Activated naive CD4-positive, alpha-beta T cell treated with anti-CD3 and anti-CD28 coated beads, Interleukin-2, amount 10 ng/mL, durations not matched to agents 7 days and 5 days (primary cell): ENCODE measurements at places on chromosomes 1 and 21.
A peak's percentile ranks its signal among the peaks of the same experiment; 100 is the strongest.

GRCh38 chr1:243253211-243253925 is 1.7 kb downstream of the CEP170 start:
- no peak for DNase-seq

DNA sequence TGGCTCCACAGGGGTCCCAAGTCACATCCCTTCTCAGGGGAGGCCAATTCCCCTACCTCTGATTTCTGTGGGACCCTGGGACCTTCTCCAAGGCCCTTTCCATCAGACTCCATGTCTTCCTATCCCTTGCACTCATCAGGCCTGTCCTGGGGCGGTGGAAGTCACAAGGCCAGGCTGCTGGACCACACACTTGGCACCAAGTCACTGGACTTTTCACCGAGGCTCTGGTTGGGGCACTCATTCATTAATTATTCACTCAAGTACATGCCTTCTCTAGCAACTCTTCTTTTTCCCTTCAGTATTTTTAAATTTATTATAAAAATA is 11.2 kb upstream of the FOXO6 start:
- no peak for DNase-seq

DNA sequence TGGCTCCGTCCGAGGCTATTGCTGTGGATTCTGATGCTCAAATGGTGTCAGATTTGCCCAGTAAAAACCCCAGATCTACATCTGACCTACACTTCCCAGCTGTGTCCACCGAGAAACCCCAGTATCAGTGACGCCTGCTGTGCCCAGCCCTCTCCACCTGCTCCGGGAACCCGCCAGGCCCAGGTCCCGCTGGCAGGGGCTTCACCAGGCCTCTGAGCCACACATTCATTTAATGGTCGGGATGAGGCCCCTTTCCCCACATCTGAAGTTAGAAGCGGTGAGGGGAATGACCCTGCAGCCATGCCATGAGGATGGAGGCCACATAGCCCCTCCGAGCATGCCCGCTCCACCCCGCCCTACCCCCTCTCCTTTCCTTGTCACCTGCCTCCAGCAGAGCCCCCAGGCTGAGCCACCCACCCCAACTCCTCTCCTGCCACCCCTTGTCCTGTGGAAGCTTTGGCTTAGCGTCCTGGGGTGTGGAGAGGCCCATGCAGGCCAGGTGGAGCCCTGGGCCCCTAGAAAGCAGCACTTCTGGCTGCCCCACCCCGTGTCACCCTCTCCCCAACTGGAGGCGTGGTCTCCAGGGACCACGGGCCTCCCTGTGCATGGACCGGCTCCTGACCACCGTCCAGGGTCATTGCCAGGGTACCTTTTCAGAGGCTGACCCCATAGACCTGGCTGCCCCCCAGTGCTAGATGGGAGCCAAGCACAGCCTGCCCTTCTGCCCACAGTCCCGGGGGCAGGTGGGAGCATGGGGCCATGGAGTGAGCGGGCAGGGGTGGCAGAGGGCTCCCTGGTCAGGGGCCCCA is 8.0 kb downstream of the TNFRSF14 start:
- no peak for DNase-seq

GRCh38 chr1:227518876-227519275 is 44.5 kb upstream of the ZNF678 start:
- no peak for DNase-seq

GRCh38 chr21:21750124-21750825 is 752.1 kb downstream of the NCAM2 start:
- DNase-seq: no peak

DNA sequence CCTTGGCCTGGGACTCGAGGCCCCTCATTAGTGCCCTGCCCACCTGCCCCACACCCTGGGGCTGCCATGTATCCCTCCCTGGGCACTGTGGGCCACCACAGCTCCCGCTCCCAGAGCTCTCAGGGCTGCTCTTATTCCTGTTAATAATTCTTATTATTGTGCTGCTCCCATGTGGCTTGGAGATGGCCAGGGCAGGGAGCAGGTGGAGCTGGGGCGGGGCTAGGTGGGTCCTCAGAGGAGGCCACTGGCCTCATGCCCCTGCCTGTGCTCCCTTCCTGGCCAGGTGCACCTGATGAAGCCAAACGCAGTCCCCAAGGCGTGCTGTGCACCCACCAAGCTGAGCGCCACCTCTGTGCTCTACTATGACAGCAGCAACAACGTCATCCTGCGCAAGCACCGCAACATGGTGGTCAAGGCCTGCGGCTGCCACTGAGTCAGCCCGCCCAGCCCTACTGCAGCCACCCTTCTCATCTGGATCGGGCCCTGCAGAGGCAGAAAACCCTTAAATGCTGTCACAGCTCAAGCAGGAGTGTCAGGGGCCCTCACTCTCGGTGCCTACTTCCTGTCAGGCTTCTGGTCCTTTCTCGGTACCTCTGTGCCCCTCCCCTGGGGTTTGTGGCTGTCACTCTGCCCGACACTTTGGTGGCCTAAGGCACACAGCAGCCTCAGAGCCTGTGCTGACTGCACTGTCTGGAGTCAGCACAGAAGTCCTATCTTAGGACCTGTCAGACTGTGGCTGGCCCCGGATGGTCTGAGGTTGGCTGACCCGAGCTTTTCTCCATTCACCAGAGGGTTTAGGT is 34.1 kb downstream of the BMP8A start:
- peak; percentile 68 for DNase-seq

DNA sequence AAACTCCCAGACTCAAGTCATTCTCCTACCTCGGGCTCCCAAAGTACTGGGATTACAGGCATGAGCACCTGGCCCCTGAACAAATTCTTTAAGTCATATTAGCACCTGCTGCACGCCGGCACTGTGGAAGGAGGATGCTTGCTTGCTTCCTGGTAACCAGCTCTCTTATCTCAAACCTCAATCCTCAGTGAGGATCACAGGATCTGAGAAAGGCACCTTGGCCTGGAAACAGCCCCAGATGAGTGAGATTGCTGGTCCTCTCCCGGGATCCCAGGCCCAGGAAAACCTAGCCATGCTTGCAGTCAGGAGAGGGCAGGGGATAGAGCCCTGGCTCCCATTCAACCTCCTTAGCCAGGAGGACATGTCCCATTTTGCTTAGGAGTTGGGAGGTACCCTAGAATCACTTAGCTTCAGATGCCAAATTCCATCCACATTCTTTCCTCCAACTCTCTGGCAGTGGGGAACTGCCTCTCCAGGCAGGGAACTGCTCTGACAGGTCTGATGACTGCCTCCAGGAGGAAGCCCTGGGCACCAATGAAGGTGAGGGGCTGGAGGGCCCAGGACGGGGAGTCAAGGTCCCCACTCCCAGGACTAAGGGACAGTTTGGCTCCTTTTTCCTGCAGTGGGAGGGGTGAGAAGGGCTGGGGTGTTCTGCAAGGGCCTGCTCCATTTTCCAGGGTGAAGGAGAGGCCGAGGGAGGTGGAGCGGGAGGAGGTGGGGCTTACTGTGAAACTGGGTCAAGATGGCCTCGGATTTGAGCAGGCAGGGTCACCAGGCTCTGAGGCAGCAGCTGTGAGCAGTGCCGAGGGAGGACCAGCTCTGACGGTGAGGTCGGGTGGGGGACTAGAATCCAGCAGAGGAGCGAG is 9.5 kb downstream of the GPR37L1 start:
- no peak for DNase-seq

GRCh38 chr1:224495866-224496265 is 61.3 kb upstream of the WDR26 start:
- DNase-seq: no peak

DNA sequence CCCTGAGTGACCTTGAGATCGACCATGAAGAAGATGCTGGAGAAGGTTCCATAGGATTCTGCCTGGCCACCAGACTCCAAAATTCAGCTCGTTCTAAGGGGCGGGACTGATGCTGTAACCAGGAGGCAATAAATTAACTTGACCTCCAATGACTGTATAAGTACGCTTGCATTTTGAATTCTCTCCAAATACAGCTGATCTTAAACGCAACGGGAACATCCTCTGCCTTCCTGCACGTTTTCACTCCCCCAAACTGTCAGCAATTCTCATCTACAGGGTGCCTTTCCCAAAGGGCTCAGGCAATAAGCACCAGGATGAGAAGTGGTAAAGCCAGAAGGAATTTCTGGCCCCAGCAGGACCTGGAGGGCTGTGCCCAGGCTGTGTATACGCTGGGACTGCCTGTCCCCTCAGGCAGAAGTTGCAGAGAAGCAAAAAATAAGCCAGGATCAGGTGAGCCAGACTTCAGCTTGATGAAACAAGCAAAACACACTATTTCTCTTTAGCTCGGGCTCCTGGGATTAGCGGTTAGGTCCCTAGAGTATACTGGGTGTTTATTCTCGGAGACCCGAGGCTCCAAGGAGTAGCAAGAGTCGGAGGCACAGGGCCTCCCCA is 124.8 kb downstream of the LRIG2 start:
- no peak for DNase-seq

DNA sequence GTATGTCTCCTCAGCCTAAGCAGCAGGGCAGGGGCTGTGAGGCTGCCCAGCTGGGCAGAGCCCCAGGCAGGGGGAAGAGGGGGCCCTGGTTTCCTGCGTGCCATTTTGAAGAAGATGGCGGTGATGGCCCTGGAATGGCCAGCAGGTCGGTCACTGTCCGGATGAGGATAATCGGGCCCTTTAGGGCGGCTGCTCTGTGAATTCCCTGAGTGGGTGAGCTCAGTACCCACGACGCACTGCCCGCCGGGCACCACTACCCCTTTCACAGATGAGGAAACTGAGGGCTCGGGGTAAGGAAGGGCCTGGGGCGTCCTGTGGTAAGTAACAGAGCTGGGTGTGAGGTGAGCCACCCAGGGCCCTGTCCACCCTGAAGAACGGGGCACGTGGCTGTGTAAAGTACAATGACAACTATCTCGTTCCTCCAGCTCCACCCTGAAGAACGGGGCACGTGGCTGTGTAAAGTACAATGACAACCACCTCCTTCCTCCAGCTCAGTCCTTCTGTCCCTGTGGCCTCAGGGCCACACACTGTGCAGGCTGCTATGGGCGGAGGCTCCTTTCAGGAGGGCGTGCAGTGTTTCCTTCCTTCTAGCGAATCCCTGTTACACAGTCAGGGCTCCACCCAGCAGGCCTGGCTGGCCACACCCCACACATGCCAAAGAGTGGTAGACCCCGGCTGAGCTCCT is 23.2 kb downstream of the ITGB2 start:
- DNase-seq: no peak

GRCh38 chr21:44957901-44958451 is 18.1 kb downstream of the SLX9 start:
- DNase-seq: no peak

GRCh38 chr1:181134543-181135436 is 46.3 kb downstream of the IER5 start:
- DNase-seq: peak; percentile 41

- no peak for DNase-seq
These were observed 82.3 kb downstream of the HMCN1 start for GRCh38 chr1:185816460-185816859.

- DNase-seq: no peak
These were observed 117.4 kb downstream of the MRPS6 start for GRCh38 chr21:34190576-34191321.

DNA sequence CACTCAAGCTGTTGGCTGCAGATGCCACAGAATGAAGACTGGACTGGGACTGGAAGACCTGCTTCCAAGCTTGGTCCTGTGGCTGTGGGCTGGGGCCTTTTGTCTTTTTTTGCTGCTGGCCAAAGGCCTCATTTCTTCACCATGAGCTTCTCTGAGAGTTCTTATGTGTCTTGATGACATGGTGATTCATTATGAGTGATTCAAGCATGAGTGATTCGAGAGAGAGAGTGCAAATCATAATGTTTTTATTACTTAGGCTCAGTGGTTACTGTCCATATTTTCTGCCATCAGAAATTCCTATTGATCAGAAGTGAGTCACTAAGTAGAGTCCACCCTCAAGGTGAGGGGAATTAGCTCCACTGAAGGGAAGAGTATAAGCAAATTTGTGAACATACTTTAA is 94.0 kb downstream of the PCP4 start:
- DNase-seq: no peak

DNA sequence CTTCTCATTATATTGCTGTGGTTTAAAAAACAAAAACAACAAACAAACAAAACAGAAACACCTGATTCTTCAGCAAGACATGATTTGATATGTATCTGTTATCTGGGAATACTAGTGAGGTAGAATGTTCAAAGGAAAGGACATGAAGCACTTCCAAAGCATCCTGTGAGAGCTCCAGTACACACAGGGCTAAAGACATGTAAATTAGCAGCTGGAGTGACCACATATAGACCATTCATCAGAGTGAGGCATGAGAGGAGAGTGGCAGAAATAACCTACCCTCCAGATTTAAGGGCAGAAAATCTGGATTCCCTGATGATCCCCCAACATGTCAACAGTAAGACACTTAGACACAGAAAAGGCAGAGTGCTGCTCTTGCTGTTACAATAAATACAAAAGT is 260.5 kb upstream of the CHRM3 start:
- DNase-seq: no peak

DNA sequence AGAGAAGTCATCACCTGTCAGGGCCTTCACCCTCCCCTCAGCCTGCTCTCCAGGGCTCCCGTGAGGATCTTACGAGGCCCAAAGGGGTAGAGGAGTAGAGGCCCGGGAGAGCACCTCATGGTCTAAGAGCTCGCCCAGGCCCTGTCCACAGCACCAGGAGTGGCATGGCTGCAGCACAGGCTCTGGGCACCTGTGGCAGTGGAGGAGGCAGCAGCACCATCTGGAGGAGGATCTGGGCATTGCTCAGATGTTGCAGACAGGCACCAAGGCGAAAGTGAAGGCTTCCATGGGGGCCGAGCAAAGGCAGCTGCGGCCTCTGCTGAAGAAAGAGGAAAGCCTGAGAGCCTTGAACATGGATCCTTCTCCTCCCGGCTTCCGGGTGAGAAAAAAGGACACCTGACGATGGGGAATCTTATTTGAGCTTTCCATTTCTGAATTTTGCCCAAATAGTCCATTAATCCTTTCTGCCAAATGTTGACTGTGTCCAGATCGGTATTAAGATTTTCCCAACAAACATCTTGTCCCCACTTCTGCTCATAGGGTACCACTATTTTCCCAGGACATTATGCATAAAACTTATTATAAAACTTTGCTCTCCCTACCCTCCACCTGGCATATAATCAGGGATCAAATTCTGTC is 604.7 kb downstream of the PTPRC start:
- peak; percentile 79 for DNase-seq

GRCh38 chr21:46060596-46061061 is 37.3 kb upstream of the COL6A2 start:
- DNase-seq: peak; percentile 3

DNA sequence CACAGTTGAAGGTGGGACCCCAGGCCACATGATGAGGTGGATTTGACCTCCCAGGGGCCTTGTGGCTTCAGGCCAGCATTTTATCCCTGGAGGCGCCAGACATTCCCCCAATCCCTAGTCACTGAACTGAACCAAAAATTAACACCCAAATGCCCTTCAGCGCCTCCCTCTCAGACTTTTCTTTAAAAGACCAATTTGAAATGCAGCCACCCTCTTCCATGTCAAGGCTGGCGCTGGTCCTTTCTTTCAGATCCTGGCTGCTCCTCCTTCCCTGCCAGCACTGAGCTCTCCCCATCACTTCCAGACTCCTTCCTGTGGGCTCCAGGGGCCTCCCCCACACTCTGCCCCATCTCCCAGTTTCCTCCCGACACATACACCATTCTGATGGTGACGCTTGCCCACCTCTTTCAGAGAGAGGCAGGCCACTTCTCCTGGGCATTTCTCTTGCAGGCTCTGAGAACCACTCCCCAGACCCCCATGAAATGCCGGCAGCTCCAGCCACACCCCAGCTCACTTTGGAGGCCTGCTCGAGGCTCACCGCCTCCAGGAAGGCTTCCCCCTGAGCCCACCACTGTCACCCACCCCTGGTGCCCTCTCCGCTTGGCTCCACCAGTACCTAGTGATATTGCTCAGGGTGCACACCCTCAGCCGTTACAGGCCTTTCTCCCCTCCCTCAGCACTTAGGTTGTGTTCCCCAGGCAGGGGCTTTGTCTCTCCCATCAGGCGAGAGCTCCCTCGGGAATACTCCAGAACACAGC is 27.0 kb downstream of the NAV1 start:
- no peak for DNase-seq
